ENCODE measurements at places on chromosomes 5 and 9.

GRCh38 chr5:110264661-110265060 lies 461.8 kb downstream of the TMEM232 start:
- DNase-seq: no peak

DNA sequence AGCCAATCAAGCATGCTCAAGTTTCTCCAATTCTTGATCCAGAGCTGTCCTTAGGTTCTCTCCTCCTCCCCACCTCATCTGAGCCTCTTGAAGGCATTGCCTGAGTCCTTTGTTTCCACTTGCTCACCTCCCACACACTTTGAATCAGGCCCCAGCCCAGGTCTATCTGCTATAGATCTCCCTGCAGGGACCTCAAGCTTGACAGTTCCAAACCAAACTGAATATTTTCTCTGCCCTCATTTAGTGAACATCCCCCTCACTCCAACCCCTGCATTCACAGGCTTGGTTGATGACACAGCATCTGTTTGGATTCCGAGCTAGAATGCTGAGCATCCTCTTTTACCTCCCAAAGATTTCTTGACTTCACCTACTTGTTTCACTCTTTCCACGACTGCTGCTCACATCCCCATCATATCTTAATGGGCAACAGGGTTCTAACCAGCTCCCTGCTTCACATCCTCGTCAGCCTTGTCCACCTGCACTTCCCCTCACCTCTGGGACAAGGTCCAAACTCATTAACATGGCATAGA lies 474.5 kb downstream of the ZSWIM6 start:
- no peak for DNase-seq

- DNase-seq: no peak
These were observed 20.0 kb upstream of the GDNF start for GRCh38 chr5:37859805-37860204.

GRCh38 chr5:88653471-88653870 lies 229.5 kb downstream of the MEF2C start:
- DNase-seq: no peak

GRCh38 chr9:128792978-128793686 lies 6.1 kb downstream of the TBC1D13 start:
- no peak for DNase-seq

DNA sequence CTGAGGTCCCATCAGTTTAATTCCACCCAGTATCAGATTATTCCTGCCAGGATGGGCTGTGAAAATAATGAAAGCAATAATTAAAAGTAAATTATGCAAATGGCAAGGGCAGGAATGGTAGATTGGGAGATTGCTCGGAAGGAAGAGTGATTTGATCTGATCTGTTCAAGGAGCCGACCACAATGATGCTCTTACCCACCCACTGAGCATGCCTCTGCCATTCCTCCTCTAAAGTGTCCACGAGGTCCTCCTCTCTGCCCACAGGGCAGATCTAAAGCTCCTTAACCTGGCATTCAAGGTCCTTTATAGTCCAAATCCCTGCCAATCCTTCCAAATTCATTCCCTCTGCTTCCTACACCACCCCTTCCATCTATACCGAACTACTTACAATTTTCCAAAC lies 147.8 kb downstream of the TTLL11 start:
- no peak for DNase-seq

DNA sequence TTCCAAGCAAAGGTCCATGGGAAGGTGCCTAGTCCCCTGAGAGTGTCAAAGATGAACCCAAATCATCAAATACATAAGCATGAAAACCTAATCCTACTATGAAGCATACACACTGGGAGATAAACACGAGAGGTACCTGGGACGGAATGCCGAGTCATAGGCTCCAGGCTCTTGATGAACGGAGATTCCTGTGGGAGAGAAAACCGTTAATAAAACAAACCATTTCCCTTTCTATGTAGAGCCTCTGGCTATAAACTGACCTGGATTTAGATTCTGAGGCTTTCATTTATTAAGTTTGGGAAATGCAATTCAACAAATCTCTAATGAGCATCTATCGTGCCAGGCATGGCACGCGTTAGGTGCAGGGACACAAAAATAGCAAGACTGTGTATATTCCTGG lies 206.4 kb upstream of the IL12B start:
- no peak for DNase-seq

DNA sequence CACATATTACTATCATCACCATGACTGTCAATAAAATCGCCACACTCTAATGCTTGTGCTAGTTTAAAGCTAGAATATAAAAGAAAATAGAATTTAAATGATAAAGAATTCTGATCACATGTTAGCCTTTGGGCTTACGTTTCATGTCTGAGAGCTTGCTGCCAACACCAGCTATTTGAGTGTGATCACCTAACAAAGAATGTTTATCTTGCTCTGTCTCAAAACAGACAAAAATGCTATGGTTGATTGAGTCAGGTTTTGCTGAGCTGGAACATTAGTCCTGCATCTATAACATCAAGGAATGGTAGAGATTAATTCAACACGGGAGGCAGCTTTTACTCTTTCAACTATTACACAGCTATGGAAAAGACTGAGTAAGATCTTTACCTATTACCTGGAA lies 50.7 kb downstream of the MSX2 start:
- DNase-seq: no peak

GRCh38 chr9:20697021-20697719 lies 13.1 kb downstream of the FOCAD start:
- no peak for DNase-seq
